ENCODE measurements at places on chromosomes 1 and 21.

- DNase-seq, result no peak
Observed at GRCh38 chr1:101847626-101848025, 149.1 kb downstream of the OLFM3 start.

DNA sequence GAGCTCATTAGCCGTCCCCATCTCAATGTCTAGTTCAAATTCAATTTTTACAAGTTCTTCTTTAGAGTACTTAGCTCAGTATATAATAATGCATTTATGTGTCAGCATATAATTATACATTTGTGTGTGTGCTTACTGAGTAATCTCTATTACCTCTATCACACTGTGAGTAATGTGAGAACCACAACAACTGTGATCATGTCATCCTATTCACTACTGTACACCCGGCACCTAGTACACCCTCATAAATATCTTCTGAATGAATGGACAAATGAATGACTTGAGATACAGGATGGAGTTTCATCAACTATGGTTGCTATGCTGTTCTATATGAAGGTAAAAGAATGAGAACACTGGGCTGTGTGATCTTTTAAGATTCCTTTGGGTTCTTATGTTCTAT is 124.0 kb downstream of the GPATCH2 start:
- no peak for DNase-seq

DNA sequence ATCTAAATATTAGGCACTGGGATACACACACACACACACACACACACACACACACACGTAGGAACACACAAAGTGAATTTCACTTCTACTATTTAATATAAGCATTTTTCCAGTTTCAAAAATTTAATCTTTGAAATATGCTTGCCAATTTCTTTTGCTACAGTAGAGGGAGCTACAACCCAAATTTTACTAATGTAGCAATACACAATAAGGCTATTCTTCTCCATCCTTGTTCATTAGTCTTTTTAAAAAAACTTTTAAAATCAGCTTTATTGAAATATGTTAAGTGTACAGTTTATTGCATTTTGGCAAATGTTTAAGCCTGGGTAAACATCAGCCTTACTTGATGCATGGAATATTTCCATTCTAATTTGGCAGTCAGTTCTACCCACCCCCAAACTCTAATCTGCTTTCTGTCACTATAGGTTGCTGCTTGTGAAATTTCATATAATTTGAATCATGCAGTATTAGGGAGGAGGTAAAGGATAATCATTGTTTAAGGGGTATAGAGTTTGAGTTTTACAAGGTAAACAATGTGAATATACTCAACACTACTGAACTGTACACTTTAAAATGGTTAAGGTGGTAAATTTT is 93.0 kb upstream of the TENT5C start:
- DNase-seq, result no peak

GRCh38 chr1:43803646-43804045 is 96.3 kb downstream of the ST3GAL3 start:
- DNase-seq, result no peak

GRCh38 chr1:98021126-98021525 is 100.3 kb upstream of the DPYD start:
- DNase-seq, result no peak

DNA sequence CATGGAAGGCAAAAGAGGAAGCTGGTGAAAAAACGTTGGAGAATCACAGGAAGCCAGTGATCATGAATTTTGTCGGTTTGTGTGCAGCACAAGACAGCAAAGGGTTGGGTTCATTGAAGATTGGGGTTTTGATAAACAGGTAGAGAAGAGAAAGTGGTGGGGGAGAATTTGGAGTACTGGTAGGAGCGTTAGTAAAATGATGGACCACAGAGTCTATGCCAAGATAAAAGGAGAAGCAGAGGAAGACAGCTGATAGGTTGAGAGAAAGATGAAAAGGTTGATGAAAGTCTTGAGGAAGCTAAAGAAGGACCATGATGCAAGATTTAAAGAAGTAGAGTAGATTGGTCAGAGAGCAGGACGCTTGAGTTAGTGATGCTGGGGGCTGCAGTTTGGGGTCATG is 156.8 kb upstream of the POU3F1 start:
- no peak for DNase-seq

DNA sequence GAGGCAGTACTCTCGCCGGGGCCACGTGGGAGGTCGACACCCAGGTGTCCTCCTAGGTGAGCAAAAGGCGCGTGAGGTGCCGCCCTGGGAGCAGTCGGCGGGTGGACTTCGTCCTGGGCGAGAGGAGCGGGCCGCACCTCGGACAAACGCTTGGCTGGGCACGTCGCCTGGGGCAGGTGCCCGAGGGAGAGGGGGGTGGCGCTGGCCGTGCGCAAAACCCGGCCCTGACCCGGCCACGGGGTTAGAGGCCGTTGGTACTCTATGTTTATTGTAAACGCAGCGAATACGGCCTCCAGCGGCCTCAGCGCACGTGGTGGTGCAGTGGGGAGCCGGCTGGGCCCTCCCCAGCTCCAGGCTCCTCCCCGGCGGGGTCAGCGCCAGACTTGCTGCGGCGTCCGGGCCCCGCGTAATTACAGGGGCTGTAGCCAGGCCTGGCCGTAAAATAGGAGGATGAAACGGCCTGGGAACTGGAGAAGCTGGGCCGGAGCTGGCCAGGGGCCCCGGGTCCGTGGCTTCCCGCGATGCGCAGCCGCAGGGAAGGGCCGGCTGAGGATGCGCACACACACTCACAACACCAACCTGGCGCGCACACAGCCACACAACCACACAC is 1.6 kb upstream of the EFNA1 start:
- DNase-seq, result no peak

DNA sequence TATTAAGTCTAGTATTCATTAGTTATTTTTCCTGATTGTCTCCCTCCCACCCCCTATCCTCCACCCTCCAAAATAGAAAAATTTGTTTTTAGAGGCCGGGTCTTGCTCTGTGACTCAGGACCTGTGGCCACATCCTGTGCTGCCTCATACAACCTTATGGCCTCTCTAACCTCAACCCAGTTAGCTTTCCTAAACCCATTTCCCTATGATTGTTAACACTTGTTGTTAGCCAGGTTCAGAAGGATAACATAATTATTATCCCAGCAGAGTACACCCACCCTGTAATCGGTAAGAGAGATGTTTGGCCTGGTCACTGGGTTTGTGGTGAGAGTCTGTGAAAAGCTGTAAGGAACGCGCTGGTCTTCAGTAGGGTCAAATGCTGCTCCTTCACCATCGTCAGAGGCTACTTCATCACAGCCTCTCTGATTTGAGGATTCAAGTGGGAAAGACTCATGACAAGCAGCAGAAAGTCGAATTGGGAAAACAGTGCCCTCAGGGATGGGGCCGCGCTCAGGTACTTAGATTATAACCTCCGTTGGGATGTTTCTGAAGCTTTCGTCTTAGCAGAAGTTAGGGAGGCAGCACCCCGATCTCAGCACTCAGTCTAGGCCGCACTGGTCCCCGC is 35.9 kb upstream of the HMGN1 start:
- DNase-seq, result no peak

GRCh38 chr1:219882096-219882495 is 46.3 kb downstream of the SLC30A10 start:
- DNase-seq, result no peak

- DNase-seq, result no peak
Observed at GRCh38 chr1:173113015-173113741, 62.4 kb upstream of the TNFSF18 start.

GRCh38 chr1:2032737-2033136 is 13.6 kb downstream of the GABRD start:
- DNase-seq, result no peak

GRCh38 chr1:98516306-98516705 is 145.2 kb upstream of the SNX7 start:
- DNase-seq, result no peak

- DNase-seq, result no peak
Observed at GRCh38 chr1:92968138-92969032, 7.1 kb upstream of the DIPK1A start.

- no peak for DNase-seq
Observed at GRCh38 chr1:10646347-10646861, 150.0 kb downstream of the CASZ1 start.

DNA sequence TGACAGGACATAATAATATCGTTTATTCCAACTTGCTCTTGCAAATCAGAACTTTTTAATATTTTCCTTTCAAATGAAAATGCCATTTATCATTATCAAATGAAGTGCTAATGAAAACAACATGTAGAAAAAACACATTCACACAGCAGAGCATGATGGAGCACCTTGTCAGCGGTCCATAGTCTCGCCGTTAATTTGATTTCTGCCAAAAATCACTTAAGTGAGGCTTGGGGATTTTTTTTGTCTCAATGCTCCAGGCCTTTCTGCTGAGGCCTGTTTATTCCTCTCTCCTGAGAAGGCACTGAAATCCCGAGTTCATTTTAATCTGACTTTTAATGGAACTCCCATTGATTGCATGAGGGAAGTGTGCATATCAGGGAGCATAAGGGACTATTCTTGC is 122.5 kb downstream of the ELAVL4 start:
- DNase-seq, result no peak

DNA sequence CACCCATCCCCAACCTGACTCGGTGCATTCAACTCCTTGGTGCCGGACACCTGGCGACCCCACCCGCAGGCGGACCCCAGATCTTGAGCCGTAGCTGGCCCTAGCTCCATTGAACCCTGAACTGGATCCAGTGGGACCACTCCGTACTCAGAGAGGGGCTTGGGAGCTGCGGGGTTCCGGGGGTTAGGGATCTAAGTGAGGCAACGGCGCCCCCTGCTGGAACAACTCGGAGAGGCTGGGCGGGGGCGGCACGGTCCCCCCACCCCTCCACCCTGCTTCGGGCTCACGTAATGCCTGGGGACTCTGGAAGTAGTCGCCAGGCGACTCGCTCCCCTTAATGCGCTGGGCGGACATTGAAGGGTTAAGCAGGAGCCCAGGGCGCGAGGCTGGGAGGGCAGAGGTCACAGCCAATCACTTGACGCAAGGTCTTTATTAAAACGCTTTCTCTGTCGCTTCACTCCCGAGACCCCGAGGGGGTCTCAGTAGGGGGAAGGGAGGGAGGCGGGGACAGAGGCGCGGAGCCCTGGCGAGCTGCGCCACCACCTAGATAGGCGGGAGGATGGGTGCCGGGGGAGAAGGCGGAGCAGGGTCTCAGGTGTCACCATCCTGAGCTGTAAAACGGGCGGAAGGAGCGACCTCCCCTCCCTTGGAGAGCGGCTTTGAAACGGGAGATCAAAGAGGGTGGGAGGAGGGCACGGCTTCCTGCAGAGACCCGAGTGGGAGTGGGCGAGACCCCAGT is 704 bp upstream of the CRABP2 start:
- peak; percentile 73 for DNase-seq

GRCh38 chr1:211320980-211321379 is 5.7 kb upstream of the TRAF5 start:
- no peak for DNase-seq

DNA sequence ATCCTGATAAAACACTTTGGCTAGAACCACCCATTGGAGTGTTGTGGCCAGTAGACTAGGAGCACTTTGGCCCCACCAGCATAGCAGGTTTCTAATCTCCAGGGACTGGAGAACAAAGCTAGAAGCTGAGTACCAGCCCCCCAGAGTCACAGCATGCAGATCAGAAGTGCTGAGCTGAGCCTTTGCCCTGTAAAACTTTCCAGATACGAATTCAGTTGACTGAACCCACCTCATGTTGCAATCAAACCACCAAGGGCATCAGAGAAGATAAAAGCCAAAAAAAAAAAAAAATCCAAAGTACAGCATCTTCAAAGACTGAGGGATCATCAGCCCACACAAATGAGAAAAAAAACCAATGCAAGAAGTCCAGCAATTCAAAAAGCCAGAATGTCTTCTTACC is 8.7 kb upstream of the CD53 start:
- DNase-seq, result no peak

DNA sequence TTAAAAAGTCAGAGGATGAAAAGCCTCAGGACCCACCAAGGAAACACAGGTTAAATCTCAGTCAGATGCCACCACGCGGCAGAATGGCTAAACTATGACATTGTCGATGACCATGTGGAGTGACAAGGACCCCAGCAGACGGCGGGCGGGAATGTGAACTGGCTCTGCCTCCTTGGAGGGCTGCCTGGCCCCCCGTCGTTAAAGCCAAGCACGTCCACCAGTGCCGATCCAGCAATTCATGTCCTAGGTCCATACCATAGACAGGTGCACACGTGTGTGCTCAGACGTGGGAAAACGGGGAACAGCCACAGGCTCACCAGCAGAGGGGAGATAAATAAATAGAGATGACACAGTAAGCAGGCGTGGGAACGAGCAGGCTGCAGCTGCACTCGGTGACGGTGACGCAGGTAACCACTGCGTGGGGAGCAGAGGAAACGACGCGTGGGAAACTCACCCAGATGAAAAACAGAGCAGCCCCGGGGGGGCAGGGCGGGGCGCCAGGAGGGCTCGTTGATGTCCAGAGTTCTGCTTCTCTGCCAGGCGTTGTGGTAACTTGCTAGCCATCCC is 28.3 kb upstream of the PCBP3 start:
- DNase-seq, result peak; percentile 87

GRCh38 chr1:188670837-188671236 is 1806.8 kb downstream of the BRINP3 start:
- DNase-seq, result no peak

- DNase-seq, result peak; percentile 71
Observed at GRCh38 chr1:169044296-169044695, 62.2 kb upstream of the ATP1B1 start.

- DNase-seq, result peak; percentile 22
Observed at GRCh38 chr1:41383094-41383852, 22.0 kb downstream of the FOXO6 start.

Data from CD4-positive, alpha-beta T cell treated with Interferon alpha-2 for 1 hour (primary cell).